ENCODE measurements at places on chromosomes 12 and 14.

GRCh38 chr12:60805364-60805763 lies 1209.5 kb downstream of the SLC16A7 start:
- no peak for DNase-seq

DNA sequence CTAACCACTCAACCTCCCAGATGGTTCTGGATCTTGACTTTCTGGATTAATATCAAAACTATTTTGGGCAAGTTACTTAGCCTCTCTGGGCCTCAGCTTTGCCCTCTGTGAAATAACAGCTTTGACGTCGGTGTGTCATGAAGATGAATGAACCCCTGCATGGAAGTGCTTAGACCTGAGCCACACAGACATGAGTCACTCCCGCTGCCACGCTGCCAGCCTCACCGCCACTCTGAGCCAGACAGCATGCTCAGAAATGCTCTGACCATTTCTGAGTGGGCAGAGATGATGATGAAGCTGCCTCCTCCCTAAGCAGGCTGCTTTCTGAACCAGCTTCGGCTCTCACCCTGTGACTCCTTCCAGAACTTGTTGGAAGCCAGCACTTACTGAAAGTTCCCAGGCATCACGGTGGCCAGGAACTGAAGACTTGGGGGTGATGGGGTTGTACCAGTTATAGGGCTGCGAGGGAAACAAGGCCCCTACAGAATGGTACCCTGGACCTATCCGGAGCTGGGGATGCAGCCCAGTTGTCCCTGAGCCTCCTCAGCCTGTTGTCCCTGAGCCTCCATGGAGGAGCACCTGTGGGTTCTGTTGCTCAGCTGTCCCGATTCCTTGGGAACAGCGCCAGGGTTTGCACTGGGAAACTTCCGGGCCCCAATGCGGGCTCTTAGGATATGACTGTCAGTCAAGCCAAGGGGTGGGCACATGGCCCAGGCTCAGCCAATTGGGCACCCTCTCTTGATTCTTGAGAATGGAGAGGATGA lies 2.0 kb upstream of the CCDC197 start:
- DNase-seq: no peak

GRCh38 chr12:55682087-55682796 lies 25.5 kb downstream of the ITGA7 start:
- no peak for DNase-seq

DNA sequence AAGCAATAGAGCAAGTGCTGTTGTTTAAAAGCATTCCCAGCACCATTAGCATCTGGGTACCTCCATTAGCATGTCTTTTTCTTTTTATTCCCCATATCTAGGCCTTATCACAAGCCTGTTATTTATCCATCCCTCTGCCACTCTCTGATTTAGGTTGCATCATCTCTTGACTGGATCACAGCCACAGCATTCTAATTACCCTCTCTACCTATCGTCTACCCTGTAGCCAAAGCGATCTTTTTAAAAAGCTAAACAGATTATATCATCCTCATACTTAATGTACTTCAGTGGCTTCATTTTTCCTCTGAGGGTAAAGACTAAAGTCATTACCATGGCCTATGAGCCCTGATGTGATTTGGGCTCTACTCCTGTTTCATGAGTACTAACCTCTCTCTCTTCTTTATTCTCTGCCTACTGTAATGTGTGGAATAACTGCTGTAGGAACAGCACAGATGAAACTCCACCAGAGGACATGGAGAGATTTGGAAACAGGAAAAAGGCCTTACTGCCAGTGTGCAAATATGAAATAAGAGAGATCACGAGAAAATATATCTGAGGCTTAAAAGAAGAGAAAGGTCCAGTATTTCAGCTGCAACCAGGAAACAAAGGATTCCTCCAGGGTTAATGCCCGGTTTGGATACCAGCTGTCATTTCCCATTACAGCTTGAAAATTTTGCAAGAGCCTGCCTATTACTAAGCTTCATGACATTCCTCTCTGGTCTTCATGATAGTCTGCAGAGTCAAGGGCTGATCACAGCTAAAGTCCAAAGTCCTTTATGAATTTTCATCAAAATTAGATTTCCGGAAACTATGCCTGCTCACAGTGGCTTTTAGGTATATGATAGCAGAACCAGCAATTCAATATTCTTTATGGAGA lies 422.5 kb upstream of the PDE3A start:
- no peak for DNase-seq

GRCh38 chr12:98456576-98457573 lies 58.5 kb upstream of the TMPO start:
- DNase-seq: no peak

DNA sequence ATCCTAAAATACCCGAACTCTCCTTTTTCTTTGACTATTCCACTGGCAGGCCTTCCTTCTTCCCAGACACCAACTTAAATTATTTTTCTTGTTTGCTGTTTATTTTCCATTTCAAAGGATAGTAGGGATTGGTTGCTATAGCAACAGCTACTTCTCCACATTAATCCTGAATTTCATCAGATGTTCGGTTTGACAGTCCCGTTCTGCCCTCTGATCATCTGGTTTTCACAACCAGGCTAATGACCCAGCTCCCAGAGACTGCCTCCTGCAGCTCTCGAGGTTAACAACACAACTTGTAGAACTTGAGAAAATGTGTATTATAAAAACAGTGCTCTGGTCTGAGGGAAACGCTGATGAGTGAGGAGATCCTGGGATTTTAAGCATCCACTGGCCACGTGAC lies 45.5 kb downstream of the NUAK1 start:
- no peak for DNase-seq

DNA sequence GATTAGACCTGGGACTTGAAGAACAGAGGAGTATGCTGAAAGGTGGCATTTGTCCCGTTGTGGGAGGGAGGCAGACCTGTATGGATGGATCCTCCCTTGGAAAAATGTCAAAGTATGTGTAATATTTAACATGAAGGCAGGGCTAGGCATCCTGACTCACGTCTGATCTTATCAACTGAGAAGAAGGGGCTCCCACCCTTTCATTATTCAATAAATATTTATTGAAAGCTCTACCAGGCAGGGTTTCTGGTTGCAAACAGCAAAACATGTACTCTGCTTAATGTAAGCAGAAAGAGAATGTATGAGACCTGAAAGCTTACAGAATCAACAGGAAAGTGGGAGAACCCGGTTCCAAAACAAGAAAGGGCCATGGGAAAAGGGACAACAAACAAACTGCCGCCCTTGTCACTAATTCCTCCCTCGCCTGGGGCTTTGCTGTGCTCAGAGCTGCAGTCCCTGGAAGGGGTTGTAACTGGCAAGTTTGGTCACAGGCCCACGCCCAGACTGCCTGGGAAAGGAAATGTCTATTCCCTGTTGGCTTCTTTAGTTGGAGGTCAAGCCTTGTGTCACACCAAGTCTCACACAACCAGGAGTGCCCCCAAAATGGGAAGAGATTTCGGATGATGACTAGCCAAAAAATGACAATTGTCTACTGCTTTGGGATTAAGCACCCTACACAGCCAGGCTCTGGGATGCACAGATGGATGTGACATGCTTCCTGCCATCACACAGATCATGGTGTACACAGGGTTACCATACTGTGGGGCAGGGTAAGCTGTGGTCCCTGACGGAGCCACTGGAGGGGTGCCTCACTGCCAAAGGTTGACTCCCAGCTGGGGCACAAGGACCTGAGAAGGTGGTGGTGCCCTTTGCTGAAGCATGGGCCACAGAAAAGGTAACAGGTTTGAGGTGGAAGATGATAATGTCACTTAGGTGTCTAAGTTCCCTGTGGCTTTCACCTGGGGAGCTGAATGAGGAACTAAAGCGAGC lies 36.8 kb downstream of the RAB35 start:
- no peak for DNase-seq

GRCh38 chr12:121376754-121377697 lies 22.9 kb upstream of the RNF34 start:
- no peak for DNase-seq

DNA sequence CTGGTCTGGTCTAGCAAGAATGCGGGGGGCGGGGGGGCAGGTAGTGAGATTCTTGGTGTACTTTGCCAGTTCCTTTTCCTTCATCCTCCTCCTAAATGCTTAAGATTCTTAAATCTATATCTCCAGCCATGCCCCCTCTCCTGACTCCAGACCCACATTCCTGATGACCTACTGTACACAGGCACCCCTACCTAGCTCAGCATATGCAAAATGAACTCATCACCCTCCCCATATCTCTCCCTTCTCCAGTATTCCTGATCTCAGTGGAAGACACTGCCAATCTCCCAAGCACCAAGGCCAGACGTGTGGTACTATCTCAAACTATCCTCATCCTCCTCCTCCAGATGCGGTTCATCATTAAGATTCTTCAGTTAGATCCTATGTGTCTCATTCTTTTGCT lies 215.8 kb downstream of the SPTSSA start:
- DNase-seq: no peak

GRCh38 chr12:132668191-132669088 lies 18.7 kb downstream of the POLE start:
- no peak for DNase-seq

DNA sequence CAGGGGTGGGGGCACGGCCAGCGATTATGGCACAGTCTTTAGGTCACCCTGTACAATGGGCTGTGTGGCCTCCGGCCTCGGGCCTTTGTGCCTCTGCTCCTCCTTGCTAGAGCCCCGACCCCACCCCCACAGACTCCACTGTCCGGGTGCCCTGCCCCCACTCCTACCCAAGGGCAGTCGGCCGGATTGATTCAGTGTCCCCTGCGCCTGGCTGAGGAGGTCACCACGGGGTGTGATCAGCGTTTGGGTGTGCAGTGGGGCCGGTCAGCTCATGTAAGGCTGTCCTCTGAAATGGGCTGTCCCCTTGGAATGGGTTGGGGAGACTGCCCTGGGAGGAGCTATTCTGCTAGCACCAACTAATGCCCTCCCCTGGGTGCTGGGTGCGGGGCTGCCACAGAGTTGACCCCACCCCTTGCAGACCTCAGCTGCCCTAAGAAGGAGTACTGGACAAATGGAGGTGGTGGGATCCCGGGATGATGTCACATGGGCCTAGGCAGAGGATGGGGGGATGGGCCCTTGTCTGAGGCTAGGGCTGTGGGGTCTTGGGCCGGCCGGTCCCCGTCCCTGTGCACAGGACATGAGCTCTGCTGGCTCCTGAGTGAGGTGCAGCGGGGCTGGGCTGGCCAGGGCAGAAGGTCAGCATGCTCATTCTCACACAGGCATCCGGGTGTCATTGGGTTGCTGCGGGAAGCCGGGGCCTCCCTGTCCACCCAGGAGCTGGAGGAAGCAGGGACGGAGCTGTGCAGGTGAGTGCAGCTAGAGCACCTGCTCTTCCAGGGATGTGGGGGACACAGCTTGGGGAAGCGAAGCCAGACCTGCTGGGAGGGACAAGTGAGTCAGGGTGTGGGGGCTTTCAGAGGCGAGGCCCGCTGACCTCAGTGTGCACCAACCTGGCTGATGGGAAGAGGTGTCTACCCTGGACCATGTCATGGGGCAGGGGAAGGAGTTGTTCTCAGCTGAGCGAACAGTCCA lies 23.4 kb downstream of the ASPG start:
- DNase-seq: no peak

DNA sequence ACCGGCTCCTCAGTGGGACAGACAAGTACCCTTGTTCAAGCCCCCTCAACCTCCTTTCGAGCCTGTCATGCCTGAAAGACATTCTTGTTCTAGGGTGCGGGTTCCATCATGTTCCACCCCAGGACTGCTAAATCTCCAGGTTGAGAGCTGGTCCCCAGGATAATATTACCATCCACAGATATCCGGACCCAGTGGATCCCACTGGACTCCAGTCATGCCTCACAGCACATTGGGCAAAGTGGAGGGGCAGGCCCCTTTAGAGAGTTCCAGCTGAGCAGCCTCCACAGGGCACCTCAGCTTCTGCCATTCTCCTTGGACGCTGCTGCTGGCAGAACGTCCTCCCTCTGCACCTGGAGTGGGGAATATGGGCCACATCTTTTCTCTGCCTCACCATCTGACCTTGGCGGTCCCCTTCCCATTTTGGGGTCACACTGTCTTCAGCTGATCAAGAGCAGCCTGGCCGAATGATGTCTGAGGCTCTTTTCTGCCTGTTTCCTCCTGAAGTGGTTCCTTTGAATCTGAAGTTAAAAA lies 137.4 kb downstream of the BCL11B start:
- DNase-seq: no peak

DNA sequence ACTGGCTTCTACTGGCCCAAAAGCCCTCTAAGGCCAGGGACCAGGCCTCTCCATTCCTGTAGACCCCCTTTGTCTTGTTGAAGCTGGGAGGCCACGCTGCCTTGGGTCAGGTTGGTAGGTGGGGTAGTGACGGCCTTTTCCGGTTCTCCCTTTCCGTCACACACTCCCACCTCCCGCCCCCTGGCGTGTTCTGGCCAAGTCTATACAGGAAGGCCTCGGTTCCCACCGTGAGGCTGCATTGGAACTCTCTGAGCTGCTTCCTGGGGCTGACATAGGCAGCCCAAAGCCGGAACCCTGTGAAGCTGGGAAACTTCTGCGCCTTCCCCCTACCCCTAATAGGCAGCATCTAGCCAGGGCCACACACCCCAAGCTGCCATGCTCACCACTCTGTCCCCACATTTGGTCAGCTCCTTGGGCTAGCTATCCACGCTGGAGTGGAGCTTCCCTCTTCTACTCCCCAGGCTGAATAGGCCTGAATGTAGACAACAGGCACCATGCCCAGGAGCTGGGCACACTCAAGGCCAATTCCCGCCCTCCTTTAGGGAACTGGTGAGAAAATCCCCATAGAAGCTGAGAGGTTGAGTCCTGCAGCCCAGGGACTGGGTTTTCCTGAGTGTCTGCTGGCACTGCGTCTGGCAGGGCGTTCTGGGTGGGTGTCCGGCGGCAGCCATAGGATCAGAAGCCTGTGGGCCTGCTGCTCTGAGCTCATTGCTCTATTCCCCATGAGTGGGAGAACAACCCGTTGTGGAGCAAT lies 35.7 kb downstream of the RIN3 start:
- no peak for DNase-seq

- no peak for DNase-seq
Observed at GRCh38 chr14:101797856-101798255, 36.3 kb downstream of the PPP2R5C start.

GRCh38 chr14:96126339-96126782 lies 78.3 kb upstream of the BDKRB2 start:
- DNase-seq: peak; percentile 7

Measured in T follicular helper cell (primary cell).